NCI-H1105 treated with DMSO at 0.1 percent for 48 hours (cell line): ENCODE measurements at places on chromosomes 6 and 20.

- DNase-seq: no peak
Measured at GRCh38 chr6:100267721-100268123, 197.0 kb downstream of the SIM1 start.

GRCh38 chr6:85124472-85125354 lies 325.2 kb upstream of the NT5E start:
- no peak for DNase-seq

DNA sequence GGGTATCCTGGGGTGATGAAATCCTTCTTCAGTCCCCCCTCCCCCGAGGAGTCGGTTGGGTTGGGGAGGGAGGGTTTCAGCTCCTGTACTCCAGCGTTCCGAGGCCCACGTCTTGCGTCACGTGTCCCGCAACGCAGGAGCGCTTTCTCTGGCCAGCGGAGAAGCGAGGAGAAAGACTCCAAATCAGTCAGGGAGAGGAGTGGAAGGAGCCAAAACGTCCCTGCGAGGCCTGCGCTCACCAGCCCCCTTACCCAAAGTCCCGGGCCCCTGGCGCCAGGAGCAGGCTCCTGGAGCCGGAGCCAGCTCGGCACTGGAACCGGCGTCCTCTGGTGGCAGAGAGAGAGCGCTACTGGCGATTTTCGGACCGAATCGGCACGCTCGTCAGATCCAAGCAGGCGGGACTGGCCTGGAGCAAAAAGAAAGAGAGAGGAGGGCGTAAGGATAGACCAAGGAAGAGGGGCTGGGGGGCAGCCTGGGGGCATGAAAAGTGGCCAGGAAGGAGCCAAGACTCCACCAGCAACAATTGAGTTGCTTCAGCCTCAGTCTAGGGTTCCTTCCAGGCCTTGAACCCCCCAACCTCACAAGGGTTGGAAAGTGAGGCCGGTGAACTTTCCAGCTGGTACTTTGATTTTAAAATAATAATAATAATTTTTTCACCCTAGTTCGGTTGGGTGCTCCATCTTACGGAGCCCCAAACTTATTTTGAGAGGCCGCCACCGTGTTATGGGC lies at the start of gene GNAS:
Gene GNAS (plus strand): TSS at position 174 of the 729 bp plus-strand sequence.
- DNase-seq: peak; percentile 40

- DNase-seq: no peak
Measured at GRCh38 chr6:53868626-53869025, 73.8 kb downstream of the LRRC1 start.

DNA sequence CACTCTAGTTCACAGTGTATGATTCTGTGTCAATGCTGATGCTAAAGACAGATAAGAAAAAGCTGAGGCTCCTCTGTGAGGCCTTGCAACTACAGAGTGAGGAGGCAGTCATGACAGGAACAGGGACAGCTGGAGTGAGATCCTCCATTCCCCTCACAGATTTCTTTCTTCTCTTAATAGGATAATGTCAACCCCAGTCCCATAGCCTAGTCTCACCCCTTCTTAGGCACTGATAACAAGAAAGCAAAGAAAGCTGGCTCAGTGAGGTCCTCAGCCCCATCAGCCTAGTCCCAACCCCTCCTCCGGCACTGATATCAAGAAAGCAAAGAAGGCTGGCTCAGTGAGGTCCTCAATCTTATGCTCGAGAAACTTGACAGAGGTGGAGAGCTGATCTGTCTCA lies 2.1 kb upstream of the PTCHD4 start:
- DNase-seq: no peak

GRCh38 chr6:17879184-17879583 lies 108.3 kb downstream of the KIF13A start:
- no peak for DNase-seq

DNA sequence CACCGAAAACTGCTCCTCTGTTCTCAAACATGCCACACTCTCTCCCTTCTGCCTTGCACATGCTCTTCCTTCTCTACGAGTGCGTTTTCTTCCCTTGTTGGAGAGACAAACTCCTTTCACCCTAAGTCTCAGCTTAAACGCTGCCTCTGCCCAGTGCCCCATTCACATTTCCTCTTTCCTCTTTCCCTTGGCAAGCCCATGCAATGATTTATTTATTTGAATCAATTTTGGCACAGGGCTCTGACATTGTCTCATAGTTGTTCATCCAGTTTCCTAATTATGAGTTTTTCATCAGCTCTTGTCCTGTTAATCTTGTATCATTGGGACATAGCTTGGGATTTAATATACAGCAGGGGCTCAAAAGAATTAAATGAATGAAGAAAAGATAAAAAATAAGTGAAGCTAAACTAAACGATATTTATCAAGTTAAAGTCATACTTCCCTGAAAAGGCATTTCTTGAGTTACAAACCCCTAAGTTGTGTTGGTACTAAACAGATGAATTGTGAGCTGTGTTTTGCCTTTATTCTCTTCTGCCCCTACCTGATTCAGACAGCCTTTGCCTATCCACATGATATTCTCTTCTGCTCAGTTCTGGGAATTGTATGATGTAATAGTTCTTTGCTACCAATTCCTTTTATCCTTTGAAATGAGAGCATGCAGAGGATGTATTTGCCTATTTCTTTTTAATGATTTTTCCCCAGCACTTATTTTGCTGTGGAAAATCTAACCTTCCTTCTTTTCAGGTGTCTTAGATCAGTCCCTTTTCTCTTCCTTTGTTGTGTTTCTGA lies 704.4 kb downstream of the UTRN start:
- DNase-seq: no peak

- no peak for DNase-seq
Measured at GRCh38 chr6:100228437-100228833, 234.4 kb upstream of the MCHR2 start.

DNA sequence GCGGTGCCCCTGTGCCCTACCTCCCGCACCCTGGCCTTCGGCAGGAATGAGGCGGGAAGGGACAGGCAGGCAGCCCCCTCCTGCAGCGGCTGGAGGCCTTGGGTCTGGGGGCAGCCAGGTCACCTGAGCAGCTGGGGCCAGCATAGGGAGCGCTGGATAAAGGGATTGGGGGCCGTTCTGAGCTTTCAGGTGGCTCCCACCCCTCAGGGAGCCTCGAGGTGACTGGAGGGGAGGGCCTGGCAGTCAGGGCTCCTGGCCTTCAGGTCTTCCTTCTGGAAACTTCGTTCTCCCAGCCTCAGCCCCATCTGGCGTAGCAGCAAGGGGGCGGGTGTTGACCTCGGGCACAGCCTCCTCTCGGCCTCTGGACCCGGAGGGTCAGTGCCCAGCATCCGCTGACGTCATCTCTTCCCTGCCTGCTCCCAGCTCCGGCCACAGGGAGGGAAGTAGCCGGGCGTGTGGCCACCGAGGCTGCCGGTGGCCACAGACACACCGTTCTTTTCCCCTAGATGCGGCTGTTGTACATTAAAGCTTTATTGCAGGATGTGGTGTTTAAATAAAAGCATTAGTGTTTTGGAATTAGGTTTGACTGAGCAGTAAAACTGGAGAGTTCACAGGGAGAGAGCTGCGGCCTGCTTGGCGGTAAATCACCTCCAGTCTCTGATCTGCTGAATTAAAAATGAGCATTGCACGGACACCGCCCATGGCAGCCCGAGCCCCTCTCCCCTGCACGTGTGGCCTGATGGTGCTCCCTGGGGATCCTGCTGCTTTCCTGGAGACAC lies 80.0 kb upstream of the GATA5 start:
- no peak for DNase-seq

GRCh38 chr6:39440039-39440426 lies 117.5 kb upstream of the KCNK16 start:
- no peak for DNase-seq

GRCh38 chr6:25962149-25963127 lies at the start of gene TRIM38:
TRIM38 (plus strand) TSS chr6:25962802; CDS start chr6:25966523, 3,721 bp downstream.
- no peak for DNase-seq

GRCh38 chr6:79134699-79135474 lies 56.8 kb upstream of the PHIP start:
- peak; percentile 85 for DNase-seq
